ENCODE measurements at places on chromosomes 2 and 18. TPM values are rescaled to one million over a fixed set of nuclear protein-coding genes. Genes with fewer than 3 reads are reported as not detected.

The REG3A gene
- not detected for total RNA-seq

The HOXD13 gene
- total RNA-seq, result not detected

The OBSL1 gene
- total RNA-seq, result 38.9 TPM

The NFU1 gene
- total RNA-seq, result 25.0 TPM

The LYPD6B gene
- total RNA-seq, result 8.7 TPM

The TSN gene
- 27.0 TPM for total RNA-seq

The NDUFS1 gene
- 87.5 TPM for total RNA-seq

The SGO2 gene
- 2.2 TPM for total RNA-seq

The PTPN4 gene
- 9.6 TPM for total RNA-seq

The BOLL gene
- not detected for total RNA-seq

The CRYGD gene
- total RNA-seq, result not detected

The B3GNT7 gene
- 5.7 TPM for total RNA-seq

The KCNIP3 gene
- 0.15 TPM for total RNA-seq

The CCDC141 gene
- 0.34 TPM for total RNA-seq

The SRD5A2 gene
- not detected for total RNA-seq

The EMX1 gene
- total RNA-seq, result not detected

The LGALSL gene
- 17.5 TPM for total RNA-seq

The SPP2 gene
- not detected for total RNA-seq

The SPAG16 gene
- total RNA-seq, result 26.0 TPM

The UCN gene
- total RNA-seq, result 1.1 TPM

The FTCDNL1 gene
- 5.0 TPM for total RNA-seq

The SP140 gene
- total RNA-seq, result 5.3 TPM

The CCDC85A gene
- total RNA-seq, result 0.61 TPM

The CFAP65 gene
- 0.19 TPM for total RNA-seq

The SKA1 gene
- total RNA-seq, result 1.6 TPM

The CYRIA gene
- 1.4 TPM for total RNA-seq

The TNFRSF11A gene
- 5.6 TPM for total RNA-seq

The QPCT gene
- 10.5 TPM for total RNA-seq

The KLHL41 gene
- 0.40 TPM for total RNA-seq

The DHX57 gene
- total RNA-seq, result 8.4 TPM

The SERPINB12 gene
- total RNA-seq, result 1.5 TPM

The TEX44 gene
- total RNA-seq, result not detected

The APLF gene
- 9.5 TPM for total RNA-seq

The LBX2 gene
- total RNA-seq, result 0.57 TPM

The RIT2 gene
- total RNA-seq, result not detected

The PAPOLG gene
- 12.8 TPM for total RNA-seq

The CREG2 gene
- 2.5 TPM for total RNA-seq

The CCNT2 gene
- 19.1 TPM for total RNA-seq

The C2orf78 gene
- total RNA-seq, result not detected

The SLC11A1 gene
- total RNA-seq, result 7.6 TPM

The FBXO15 gene
- 0.19 TPM for total RNA-seq

The LHCGR gene
- 0.22 TPM for total RNA-seq

Data from esophagus squamous epithelium (tissue), 5 donors.